Activated naive CD8-positive, alpha-beta T cell treated with anti-CD3 and anti-CD28 coated beads, Interleukin-2, amount 50 U/mL, for 24 hours (primary cell): ENCODE measurements at places on chromosomes 7 and 10.

- DNase-seq: no peak
These were observed 29.9 kb upstream of the MPP7 start for GRCh38 chr10:28332726-28333125.

GRCh38 chr10:123139521-123140163 is 3.9 kb downstream of the HMX3 start:
- no peak for DNase-seq

DNA sequence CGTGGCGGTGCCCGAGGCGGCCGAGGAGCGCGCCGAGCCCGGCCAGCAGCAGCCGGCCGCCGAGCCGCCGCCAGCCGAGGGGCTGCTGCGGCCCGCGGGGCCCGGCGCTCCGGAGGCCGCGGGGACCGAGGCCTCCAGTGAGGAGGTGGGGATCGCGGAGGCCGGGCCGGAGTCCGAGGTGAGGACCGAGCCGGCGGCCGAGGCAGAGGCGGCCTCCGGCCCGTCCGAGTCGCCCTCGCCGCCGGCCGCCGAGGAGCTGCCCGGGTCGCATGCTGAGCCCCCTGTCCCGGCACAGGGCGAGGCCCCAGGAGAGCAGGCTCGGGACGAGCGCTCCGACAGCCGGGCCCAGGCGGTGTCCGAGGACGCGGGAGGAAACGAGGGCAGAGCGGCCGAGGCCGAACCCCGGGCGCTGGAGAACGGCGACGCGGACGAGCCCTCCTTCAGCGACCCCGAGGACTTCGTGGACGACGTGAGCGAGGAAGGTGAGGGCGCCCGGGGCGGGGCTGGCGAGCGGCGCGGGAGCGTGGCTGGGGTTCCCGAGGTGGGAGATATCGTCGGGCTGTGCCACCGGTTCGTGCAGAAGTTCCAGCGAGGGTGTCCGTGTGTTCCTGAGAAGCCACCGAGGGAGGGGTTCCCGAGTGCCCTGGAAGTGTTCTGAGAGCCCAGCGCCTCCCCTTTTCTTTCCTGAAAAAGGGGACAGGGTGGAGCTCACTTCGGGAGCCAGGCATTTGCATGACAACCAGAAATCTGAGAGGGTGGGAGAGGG is 495 bp downstream of the EIF3B start:
- peak; percentile 28 for DNase-seq

GRCh38 chr7:93923942-93924341 is 2.4 kb downstream of the GNG11 start:
- DNase-seq: no peak

GRCh38 chr7:297611-298374 is 7.8 kb downstream of the FOXL3 start:
- no peak for DNase-seq

DNA sequence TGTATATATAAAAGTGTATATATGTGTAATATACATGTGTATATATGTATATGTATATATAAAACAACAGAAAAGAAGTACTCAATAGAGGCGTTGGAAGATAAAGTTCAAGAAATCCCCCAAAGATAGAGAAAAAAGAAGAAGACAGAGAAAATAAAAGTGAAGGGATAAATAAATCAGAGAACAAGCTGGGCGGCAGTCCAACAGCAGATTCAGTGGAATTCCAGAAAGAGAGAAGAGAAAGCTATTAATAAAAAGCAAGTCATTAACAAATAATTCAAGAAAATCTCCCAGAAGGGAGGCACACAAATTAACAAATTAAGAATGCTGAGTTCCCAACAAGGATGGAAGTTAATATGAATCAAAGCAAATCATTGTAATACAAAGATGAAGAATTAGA is 59.3 kb upstream of the RNF148 start:
- DNase-seq: no peak

DNA sequence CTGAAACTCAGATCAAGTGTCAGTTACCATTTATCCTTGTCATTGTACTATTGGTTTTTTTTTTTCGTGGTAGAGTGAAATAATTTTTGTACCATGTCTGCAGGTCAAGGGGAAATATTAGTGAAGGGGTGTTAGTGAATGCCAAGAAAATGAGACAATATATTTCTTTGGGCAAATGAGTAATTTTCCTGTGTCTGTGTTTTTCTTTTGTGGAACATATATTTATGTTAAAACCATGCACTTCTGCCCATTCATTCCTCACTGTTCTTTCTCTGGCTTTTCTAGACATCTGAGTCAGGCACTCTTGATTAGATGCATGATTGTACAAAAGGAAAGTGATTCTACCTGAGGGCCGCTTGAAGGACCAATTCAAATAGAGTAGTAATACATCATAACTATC is 161.6 kb downstream of the BICC1 start:
- DNase-seq: no peak
